Small intestine (tissue), 16 donors: ENCODE measurements at places on chromosomes 16 and 17. TPM values are rescaled to one million over a fixed set of nuclear protein-coding genes. Genes with fewer than 3 reads are reported as not detected.
A peak's percentile ranks its signal among the peaks of the same experiment; 100 is the strongest.

DNA sequence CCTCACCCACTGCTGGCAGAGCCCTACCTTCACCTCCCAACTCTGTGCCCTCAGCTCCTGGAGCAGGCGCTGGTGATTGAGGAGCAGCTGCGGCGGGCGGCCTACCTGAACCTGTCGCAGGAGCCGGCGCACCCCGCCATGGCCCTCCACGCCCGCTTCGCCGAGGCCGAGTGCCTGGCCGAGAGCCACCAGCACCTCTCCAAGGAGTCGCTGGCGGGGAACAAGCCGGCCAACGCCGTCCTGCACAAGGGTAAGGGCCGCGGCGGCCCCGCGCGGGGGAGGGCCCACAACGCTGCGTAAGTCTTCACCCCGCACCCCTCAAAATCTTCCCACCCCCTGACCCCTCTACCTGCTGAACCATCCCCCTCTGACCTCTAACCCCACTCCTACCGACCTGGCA, 7.0 kb downstream of the RNF227 start:
- no peak overlapping the region for H3K27ac ChIP-seq
- H3K36me3 ChIP-seq = peaks cover 29% of the 10 kb centered on the region
- no peak for DNase-seq

DNA sequence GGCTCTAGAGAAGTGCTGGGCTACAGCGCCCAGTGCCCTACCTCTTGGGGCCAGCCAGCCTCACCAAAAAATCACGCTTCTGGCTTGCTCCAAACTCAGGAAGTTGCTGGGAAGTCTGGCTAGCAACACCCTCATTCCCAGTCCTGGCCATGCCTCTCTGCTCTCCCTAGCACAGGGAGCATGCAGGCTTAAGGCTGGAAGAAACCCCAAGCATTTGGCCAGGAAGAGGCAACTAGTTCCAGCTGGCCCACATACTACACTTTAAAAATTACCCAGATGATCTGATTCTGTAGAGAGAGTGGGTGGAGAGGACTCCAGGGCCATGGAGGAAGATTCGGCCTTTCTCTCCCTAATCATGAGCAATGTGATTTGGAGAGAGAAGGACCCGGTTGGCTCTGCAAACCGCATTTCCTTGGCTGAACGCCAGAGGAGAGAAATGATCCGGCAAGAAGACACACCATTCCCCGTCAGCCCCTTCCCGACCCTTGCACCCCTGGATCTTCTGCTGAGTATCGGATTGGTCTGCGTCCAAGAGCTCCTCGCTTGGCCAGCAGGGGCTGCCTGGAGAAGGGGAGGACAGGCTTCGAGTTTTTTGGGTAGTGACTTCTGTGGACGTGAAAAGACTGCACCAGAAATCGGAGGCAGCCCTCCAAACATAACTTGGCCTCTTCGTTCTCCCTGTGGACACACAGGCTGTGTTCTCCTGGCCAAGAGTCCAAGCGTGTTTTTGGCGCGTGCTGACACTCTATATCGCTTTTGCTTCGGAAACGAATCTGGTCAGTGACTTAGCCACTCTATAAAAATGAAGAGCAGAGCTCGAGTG, 406.3 kb downstream of the WWOX start:
- peak; percentile 17 for DNase-seq
- H3K36me3 ChIP-seq = no peaks in the 10 kb centered on the region
- H3K4me1 ChIP-seq = no peaks in the 10 kb centered on the region
- H3K27me3 ChIP-seq = no peaks in the 10 kb centered on the region
- H3K4me3 ChIP-seq = no peak overlapping the region

DNA sequence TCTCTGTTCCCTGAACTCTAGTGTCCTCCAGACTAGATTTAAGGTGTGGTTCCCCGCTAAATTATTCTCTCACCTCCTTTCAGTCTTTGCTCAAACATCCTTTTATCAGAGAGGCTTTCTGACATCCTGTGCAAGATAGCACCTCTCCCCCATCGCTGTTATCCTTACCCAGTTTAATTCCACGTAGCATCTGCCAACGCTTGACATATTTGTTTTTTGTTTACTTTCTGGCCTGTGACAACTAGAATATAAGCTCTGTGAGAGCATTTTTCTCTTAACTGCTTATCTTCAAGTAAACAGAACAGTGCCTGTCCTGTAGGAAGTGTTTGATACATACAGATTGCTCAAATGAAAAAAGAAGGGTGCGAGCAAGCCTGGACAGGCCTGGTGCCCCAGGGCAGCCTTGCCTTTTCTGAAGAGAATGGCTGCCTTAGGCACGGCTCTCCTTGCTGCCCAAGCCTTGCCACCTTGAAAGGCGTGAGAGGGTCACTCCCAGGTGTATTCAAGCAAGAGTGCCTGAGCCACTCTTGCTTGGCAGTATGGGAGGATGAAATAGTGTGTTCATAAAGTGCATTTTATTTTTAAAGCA, 9.7 kb downstream of the DYNLL2 start:
- H3K27me3 ChIP-seq = no peaks in the 10 kb centered on the region
- H3K36me3 ChIP-seq = peaks cover 24% of the 10 kb centered on the region
- DNase-seq = no peak

- no peaks in the 10 kb centered on the region for H3K27me3 ChIP-seq
- H3K4me1 ChIP-seq = peaks cover 3% of the 10 kb centered on the region
- no peak overlapping the region for H3K27ac ChIP-seq
Observed at GRCh38 chr17:19656851-19657581, 8.5 kb downstream of the ALDH3A2 start.

GRCh38 chr16:19094542-19095365, 19.0 kb upstream of the ITPRIPL2 start:
- no peak overlapping the region for H3K4me3 ChIP-seq
- peak; percentile 44 for DNase-seq
- no peaks in the 10 kb centered on the region for H3K27me3 ChIP-seq
- no peaks in the 10 kb centered on the region for H3K4me1 ChIP-seq
- no peaks in the 10 kb centered on the region for H3K36me3 ChIP-seq
- H3K27ac ChIP-seq = no peak overlapping the region

GRCh38 chr17:51132964-51133319, 12.3 kb upstream of the SPAG9 start:
- no peak overlapping the region for H3K27ac ChIP-seq
- H3K27me3 ChIP-seq = no peaks in the 10 kb centered on the region
- DNase-seq = peak; percentile 64
- peaks cover 28% of the 10 kb centered on the region for H3K4me1 ChIP-seq
- H3K36me3 ChIP-seq = no peaks in the 10 kb centered on the region

DNA sequence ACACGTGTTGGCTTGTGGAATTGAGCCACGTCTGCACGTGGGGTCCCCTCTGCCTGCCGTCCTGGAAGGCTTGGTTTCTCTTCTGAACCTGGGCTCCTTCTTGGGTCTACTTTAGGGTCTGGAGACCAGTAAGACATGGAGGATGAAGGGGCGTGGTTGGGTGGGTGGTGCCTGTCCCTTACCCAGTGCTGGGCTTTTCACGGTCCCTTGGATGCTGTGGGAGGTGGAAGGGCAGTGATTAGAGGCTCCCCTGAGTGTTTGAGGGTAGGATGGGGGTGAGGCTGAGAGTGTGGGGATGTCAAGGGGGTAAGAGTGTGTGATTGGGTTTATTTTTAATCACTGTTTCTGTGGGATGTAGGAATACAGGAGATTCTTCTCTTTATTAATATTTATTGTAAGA, 38.3 kb downstream of the MGAT5B start:
- no peak overlapping the region for H3K27ac ChIP-seq
- H3K4me3 ChIP-seq = no peak overlapping the region
- no peaks in the 10 kb centered on the region for H3K27me3 ChIP-seq
- DNase-seq = no peak
- H3K36me3 ChIP-seq = no peaks in the 10 kb centered on the region

- no peaks in the 10 kb centered on the region for H3K4me1 ChIP-seq
- DNase-seq = no peak
- peaks cover 10% of the 10 kb centered on the region for H3K36me3 ChIP-seq
- no peak overlapping the region for H3K4me3 ChIP-seq
Observed at GRCh38 chr17:33113991-33114370, 122.3 kb downstream of the SPACA3 start.

- no peak for DNase-seq
- no peak overlapping the region for H3K27ac ChIP-seq
- no peaks in the 10 kb centered on the region for H3K36me3 ChIP-seq
- H3K27me3 ChIP-seq = no peaks in the 10 kb centered on the region
- H3K4me1 ChIP-seq = no peaks in the 10 kb centered on the region
- no peak overlapping the region for H3K4me3 ChIP-seq
Observed at GRCh38 chr17:17513626-17514025, 17.4 kb upstream of the RASD1 start.

DNA sequence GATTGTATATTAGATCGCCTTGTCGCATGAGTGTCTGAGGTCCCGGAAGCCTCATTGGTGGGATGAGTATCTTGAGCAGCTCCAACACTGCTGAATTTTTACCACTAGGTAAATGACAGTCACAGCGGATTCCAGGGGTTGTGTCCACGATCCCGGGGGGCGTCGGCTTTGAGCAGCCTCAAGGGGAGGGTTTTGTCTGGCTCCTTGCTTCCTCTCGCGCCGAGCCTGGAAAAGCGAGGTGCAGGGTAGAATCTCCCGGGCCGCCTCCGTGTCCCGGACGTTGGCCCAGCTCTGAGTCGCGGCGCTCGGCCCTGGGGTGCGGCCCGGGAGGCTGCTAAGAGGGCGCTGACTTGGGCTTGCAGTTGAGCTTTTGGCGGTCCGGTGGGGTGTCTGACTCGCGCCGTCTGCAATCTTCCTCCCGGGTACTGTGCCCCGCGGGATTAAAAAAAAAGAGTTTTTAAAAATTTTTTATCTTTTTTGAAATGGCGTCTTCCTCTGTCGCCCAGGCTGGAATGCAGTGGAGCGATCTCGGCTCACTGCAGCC, 4.5 kb downstream of the OR1F1 start:
- H3K36me3 ChIP-seq = no peaks in the 10 kb centered on the region
- no peak for DNase-seq
- no peaks in the 10 kb centered on the region for H3K4me1 ChIP-seq
- no peak overlapping the region for H3K4me3 ChIP-seq
- H3K27me3 ChIP-seq = peaks cover 60% of the 10 kb centered on the region

DNA sequence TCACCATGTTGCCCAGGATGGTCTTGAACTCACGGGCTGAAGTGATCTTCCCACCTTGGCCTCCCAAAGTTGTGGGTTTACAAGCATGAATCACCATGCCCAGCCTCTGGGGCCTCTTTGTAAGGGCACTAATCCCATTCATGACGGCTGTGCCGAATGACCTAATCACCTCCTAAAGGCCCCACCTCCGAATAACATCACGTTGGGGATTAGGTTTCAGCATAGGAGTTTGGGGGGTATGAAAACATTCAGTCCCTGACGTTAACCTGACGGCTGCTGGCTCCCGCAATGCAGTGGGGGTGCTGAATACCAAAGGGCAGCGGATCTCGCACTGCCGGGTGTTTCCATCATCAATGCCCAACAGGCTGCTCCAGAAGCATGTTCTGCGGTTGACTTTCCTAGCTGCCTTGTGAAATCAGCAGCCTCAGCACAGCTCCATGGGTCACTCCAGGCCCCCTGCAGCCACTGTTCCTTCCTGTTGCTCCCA, 120.8 kb upstream of the SEC14L1 start:
- no peak overlapping the region for H3K27ac ChIP-seq
- no peaks in the 10 kb centered on the region for H3K36me3 ChIP-seq
- DNase-seq = no peak

- H3K4me1 ChIP-seq = peaks cover 27% of the 10 kb centered on the region
- H3K27me3 ChIP-seq = peaks cover 12% of the 10 kb centered on the region
- H3K27ac ChIP-seq = no peak overlapping the region
- no peak overlapping the region for H3K4me3 ChIP-seq
- DNase-seq = no peak
Observed at GRCh38 chr17:58242171-58242784, 3.9 kb downstream of the LPO start.

DNA sequence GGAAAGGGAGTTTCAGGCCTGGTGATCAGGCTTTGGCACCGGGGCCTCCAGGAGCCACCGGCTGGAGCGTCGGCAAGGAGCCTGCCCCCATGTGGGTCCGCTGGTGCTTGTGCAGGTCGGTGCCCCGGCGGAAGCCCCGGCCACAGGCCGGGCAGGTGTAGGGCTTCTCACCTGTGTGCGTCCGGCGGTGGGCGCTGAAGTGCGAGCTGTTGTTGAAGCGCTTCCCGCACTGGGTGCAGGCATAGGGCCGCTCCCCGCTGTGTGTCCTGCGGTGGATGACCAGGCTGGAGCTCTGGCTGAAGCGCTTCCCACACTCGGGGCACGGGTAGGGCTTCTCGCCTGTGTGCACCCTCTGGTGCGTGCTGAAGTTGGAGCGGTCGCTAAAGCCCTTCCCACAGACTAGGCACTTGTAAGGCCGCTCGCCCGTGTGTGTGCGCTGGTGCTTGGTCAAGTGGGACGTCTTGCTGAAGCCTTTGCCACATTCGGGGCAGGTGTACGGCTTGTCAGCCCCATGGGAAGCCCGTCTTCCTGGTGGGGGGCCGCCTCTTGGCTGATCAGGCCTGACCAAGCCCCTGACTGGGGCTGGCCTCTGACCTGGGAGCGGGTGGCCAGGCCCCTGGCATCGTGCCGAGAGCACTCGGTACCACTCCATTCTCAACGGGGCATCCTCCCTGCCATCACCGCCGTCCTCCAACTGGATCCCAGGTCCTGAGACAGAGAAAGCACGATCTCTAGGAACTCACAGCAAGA, 14.4 kb downstream of the ZNF500 start:
- no peaks in the 10 kb centered on the region for H3K4me1 ChIP-seq
- no peak overlapping the region for H3K4me3 ChIP-seq
- peaks cover 79% of the 10 kb centered on the region for H3K36me3 ChIP-seq
- no peak for DNase-seq

GRCh38 chr16:78240459-78241222, 141.2 kb downstream of the WWOX start:
- no peaks in the 10 kb centered on the region for H3K4me1 ChIP-seq
- H3K36me3 ChIP-seq = no peaks in the 10 kb centered on the region
- no peaks in the 10 kb centered on the region for H3K27me3 ChIP-seq
- H3K27ac ChIP-seq = peak overlapping the region; percentile 41
- peak; percentile 88 for DNase-seq
- no peak overlapping the region for H3K4me3 ChIP-seq

DNA sequence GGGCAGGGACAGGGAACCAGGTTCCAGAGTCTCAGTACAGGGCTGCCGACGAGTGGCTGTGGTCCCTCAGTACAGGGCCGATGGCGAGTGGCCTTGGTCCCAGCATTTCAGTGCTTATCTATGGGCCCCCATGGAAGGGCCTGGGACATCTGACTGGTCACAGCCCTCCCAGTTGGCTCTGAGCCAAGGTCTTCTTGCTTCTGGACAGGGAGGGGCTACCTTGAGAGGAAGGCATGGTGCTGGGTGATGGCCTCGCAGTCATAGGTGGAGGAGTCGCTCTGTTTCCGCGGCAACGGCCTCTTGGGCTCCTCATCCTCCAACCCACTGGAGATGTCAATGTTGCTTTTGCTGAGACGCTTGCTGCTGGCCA, 32.5 kb downstream of the PIMREG start:
- no peaks in the 10 kb centered on the region for H3K36me3 ChIP-seq
- H3K4me3 ChIP-seq = no peak overlapping the region
- no peak overlapping the region for H3K27ac ChIP-seq
- DNase-seq = no peak
- H3K27me3 ChIP-seq = no peaks in the 10 kb centered on the region
- H3K4me1 ChIP-seq = no peaks in the 10 kb centered on the region

CIITA gene
- polyA plus RNA-seq = 8.1 TPM

SEPTIN12 gene
- polyA plus RNA-seq = 0.06 TPM

PITPNC1 gene
- polyA plus RNA-seq = 11.7 TPM

CRAMP1 gene
- 2.4 TPM for polyA plus RNA-seq

FAHD1 gene
- polyA plus RNA-seq = 55.1 TPM

TMC8 gene
- polyA plus RNA-seq = 4.1 TPM
